CD4-positive, alpha-beta T cell treated with Interleukin-17A for 4 hours (primary cell): ENCODE measurements at places on chromosomes 11 and 22.

DNA sequence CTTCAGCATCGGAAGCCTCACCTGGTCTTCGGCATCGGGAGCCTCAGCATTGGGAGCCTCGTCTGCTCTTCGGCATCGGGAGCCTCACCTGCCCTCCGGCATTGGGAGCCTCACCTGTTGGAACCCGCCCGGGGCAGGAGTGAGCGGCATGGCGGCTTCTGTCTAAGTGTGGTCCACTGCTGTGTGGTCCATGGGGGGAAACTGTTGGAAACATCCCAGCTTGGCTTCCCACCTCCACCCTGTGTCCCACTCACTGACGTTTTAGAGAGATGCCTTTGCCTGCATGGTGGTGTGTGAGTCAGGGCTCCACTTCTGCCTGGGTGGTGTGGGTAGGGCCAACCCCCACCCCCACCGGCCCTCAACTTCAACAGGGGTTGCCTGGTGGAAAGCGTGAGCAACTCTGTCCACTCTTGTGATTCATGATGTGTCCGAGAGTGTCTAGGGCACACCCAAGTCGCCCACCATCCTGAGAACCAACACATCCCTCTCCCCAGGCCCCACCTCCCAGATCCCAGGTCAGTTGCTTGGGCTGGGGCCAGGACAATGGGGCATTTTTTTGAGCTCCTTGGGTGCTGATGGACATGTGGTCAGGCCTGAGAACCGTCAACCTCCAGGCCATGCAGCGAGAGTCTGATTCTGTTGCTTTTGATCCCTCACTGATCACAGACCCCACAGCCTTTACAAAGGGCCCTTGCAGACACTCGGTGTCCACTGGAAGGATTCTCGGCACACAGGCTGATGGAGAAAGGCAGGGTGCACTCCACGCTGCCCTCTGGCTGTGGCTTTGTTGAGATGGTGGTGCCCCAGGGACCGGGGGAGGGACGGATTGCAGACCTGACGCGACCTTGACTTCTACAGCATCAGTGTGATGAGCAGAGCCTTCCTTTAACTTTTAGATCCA is 406.7 kb downstream of the TBC1D22A start:
- peak; percentile 2 for DNase-seq

DNA sequence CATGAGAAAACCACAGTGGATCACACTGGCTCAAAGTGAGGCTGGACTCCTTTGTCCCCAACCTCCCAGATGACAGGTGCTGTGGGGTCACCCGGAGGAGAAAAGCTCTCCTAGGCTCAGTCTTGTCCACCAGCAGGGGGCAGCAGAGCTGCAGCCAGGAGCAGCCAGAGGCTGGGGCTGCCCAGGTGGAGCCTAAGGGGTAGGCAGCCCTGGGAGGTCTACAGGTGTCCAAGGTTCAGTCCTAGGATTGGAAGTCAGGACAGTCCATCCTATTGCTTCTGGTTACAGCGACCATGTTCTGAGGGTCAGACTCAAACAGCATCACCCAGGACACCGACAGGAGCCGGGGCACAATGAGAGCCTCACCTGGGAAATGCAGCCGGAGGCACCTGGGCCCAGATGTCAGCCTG is 77.6 kb upstream of the IGLL5 start:
- no peak for DNase-seq

DNA sequence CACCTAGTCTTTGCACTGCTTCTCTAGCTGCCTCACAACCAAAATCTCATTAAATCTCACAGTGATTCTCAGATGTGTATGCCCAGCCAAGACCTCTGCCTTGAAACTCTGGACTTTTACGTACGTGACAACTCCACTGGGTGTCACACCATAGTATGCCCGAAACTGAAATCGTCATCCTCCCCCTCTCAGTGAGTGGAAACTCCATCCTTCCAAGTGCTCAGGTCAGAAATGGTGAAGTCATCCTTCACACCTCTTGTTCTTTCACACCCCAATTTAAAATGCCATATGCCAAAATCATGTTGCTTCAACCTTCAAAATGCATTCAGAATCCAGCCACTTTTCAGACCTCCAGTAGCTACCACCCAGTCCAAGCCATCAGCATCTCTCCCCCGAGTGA is 42.5 kb downstream of the SFI1 start:
- no peak for DNase-seq

GRCh38 chr11:64207256-64208085 is 950 bp downstream of the FERMT3 start:
- peak; percentile 85 for DNase-seq

DNA sequence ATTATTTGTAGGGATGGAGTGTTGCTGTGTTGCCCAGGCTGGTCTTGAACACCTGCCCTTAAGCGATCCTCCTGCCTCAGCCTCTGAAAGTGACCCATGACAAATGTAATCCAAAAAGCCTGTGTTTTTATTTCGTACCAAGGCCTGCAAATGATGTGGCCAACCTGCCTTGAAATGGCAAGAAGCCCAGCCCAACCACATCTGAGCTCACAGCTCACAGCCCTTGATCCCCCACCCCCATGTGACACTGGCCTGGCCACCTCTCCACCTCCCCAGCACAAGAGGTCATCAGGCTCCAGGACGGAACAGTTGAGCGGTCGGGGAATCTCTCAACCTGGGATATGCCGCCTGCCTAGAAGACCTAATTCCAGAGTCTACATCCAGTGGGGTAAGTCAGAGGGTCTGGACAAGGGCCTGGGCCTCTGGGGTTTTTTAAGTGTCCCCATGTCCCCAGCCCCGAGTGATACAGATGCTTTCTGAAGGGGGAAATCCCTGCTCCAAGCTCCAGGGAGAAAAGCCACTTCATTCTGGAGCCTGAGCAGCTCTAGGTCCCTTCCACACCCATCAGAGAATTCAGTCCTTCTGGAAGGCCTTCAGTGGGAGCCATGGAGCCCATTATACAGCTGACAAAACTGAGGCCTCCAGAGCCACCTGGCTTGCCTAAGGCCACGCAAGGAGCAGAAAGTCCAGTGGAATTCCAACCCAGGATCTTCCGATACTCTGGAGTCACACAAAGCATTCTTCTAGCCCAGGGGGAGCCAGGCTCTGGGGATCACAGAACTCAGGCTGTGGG is 70.7 kb downstream of the MN1 start:
- no peak for DNase-seq

DNA sequence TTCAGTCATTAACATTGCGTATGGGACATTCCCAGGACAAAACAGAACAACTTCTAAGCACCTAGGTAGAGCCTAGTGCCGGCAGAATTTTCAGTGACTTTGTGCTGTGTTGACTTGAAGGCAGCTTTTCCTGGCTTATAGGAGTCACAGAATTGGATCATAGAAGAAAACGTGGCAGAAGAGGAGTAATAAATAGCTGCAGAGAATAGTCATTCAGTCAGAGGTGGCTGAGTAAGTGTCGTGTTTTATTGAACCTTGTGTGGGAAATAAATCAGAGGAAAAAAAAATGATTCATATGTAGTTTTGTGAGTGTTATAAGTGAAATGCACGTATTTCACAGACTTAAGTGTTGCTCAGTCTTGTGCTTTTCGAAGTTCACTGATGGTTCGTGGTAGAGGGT is 2.1 kb downstream of the BARX2 start:
- DNase-seq = no peak

DNA sequence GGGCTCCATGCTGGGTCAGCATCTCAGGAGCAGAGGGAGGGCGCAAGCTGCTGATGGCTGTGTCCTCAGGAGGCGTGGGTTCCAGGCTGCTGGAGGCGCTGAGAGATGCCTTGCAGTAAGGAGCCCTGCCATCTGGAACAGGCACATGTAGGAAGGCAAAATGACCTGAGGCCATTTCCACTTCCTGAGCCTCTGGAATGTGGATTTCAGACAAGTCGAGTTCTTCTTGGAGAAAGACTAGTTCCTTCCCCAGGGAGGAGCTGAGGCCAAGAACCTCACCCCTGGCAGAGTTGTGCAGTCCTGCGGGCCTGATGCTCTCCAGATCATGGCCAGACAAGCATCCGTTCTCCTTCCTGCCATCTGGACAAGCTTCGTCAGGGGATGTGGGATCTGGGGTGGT is 19.3 kb downstream of the HPS4 start:
- no peak for DNase-seq

DNA sequence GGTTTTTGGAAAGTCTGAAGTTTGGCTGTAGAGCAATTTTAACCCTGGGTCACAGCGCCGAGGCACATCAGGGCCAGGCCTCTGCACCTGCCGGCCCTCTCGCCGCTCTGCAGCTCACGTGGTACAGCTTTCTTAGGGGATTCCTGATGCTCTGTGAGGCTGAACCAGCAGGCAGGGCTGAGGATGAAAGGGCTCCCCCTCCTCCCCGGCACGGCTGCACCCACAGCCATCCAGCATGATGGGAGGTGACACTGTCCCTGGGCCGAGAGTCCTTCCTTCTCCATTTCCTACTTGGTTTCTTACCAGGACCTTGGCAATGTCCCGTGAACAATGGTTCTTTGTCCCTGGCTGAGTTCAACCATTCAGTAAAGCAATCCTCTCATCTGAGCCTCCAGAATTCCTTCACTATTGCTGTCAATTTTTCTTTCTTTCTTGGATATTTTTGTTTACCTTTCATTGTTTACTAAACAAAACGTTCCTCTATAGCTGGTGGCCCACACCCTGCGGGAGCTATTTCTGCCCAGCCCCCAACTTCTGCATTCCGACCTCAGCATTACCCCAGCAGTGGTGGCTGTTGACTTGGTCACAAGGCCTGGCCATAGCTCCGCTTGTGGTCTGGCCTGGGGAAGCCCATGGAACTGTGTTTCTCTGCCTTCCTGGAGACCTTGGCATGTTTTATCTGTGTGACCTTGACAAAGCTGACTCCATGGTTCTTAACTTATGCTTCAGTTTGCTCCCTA is 172.8 kb upstream of the B3GAT1 start:
- no peak for DNase-seq

DNA sequence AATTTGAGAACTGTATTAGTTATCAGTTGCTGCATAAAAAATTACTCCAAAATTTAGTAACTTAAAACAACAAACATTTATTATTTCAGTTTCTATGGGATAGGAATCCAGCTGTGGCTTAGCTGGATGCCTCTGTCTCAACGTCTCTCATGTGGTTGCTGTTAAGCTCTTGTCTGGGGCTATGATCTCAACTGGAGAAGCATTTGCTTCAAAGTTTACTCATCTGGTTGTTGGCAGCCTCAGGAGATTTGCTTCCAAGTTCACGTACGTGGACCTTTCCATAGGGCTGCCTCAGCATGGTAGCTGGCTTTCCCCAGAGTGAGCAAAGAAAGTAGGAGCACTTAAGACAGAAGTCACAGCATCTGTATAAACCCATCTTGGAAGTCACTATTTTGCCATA is 144.9 kb upstream of the SESN3 start:
- no peak for DNase-seq

- DNase-seq = no peak
These were observed 79.4 kb downstream of the IGLL1 start for GRCh38 chr22:23500508-23501260.

GRCh38 chr22:49833340-49834007 is 5.8 kb upstream of the BRD1 start:
- DNase-seq = no peak

DNA sequence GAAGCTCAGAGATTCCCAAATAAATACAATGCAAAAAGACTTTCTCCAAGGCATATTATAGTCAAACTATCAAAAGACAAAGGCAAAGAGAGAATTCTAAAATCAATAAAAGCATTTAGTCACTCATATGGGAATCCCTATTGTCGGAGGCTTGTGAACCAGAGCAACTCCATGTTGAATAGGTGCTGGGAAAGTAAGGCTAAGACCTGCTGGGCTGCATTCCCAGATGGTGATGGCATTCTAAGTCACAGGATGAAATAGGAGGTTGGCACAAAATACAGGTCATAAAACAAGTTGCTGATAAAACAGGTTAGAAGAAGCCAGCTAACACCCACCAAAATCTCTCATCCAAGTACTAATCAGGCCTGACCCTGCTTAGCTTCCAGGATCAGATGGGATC is 84.5 kb downstream of the JRKL start:
- DNase-seq = no peak

- DNase-seq = no peak
These were observed 385 bp downstream of the HARBI1 start for GRCh38 chr11:46616551-46617133.

- peak; percentile 89 for DNase-seq
These were observed at the start of gene FADS1 for GRCh38 chr11:61816736-61817455. TSS of gene FADS1 (minus strand) at chr11:61817003. CDS start at chr11:61816929, 74 bp downstream.

DNA sequence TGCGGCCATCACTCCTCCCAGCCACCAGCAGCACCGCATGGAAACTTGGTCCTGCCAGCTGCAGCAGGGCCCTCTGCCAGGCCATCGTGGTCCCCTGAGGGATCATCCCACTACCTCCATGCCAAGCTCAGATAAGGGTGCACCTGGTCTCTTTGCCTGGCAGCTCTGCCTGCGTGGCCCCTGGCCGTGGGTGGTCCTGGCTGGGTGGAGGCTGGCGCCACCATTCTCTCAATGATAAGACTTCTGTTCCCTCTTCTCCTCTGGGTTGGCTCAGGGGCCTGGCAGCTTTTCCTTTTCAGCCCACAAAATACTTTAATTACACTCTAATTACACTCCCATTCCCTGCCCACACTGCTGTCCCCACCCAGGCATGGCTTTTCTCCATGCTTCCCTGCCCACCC is 26.8 kb upstream of the TSKU start:
- no peak for DNase-seq

DNA sequence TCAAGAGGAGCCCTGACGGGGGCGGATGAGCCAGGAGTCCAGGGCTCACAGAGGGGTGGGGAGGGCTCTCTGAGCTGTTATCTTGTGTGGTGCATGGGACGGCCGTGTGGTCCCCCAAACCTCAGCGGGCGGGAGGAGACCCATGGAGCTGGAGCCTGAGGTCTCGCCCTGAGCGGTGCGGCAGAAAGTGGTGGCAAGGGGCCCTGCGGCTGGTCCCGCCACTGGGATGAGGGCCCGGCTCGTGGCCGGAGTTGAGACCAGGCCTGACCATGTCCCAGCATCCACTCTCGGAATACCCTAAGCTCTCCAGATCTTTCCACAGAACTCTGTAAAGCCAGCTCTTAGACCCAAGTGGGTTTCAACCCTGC is 22.6 kb upstream of the TTLL12 start:
- no peak for DNase-seq

DNA sequence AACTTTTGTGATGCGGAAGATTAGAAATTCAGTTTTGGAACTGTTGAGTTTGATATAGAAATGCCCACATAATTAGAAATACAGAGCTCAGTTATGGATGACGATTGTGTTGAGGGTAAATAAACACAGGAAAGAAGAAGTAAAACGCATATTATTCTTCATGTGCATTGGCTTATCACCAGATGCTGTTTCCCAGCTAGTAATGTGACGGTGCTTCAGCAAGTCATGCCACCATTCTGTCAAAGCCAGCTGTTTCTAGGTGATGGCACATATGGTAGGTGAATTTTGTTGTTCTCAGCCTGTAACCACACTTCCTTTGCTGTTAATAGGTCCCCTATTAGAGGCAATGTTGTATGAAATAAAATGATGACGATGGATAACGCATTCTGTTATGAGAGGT is 68.9 kb downstream of the C11orf65 start:
- no peak for DNase-seq
